ENCODE measurements at places on chromosomes 3 and 15. TPM values are rescaled to one million over a fixed set of nuclear protein-coding genes. Genes with fewer than 3 reads are reported as not detected.

Gene ITGA11
- total RNA-seq = not detected

Gene TGM4
- not detected for total RNA-seq

Gene AGBL1
- total RNA-seq = not detected

DNA sequence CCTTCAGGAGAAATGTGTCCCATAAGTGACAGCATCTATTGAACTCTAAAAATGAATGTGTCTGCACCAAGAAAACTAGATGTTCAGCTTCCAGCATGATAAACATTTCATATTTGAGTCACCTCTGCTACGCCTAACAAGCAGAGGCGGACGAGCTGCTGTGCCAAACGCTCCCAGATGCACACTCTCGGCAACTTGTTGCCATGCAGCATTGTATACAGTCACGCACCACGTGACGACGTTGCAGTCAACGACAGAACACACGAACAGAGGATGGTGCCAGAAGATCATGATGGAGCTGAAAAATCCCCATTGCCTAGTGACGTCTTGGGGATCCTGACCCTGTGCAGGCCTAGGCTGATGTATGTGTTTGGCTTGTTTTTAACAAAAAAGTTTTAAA, 137.5 kb downstream of the XXYLT1 start:
- no peak for DNase-seq
- H3K4me1 ChIP-seq = peaks cover 4% of the 10 kb centered on the region
- H3K4me3 ChIP-seq = no peak overlapping the region

DNA sequence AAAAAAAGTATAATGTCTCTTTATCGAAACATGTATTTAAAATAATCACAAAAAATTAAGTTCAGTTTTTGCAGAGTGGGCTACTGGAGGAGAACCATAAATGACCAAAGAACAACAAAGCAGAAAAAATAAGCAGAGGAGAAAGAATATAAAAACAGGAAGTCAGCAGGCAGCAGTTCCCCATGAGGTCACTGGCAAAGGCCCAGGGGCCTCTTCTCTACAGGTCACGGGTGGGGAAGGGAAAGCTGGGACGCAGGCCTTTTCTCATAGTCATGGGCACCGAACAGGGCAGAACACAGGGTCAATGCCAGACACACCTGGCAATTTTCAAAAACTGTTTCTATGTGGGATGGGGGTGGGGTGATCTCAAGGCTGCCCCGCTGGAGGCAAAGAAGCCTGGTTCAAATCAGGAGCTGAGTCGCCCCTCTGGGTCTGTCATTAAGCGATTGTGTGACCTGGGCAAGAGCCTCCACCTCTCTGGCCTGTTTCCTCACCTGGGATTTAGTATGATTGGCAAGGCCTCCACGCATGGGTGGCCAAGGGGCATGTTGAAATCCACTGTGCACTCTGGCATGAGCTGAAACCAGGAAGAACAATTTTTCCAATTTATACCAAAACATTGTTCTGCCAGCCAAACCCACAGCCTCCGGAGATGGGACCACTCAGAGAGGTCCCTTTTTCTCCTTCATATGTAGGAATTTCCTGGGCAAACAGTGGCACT, 43.8 kb upstream of the UACA start:
- no peak for DNase-seq
- no peak overlapping the region for H3K27ac ChIP-seq

GRCh38 chr15:52994290-52994689, 204.2 kb upstream of the ONECUT1 start:
- H3K4me1 ChIP-seq = peaks cover 9% of the 10 kb centered on the region
- H3K36me3 ChIP-seq = peaks cover 29% of the 10 kb centered on the region
- no peak for DNase-seq
- H3K27me3 ChIP-seq = no peaks in the 10 kb centered on the region
- no peak overlapping the region for H3K4me3 ChIP-seq
- no peak overlapping the region for H3K27ac ChIP-seq

DNA sequence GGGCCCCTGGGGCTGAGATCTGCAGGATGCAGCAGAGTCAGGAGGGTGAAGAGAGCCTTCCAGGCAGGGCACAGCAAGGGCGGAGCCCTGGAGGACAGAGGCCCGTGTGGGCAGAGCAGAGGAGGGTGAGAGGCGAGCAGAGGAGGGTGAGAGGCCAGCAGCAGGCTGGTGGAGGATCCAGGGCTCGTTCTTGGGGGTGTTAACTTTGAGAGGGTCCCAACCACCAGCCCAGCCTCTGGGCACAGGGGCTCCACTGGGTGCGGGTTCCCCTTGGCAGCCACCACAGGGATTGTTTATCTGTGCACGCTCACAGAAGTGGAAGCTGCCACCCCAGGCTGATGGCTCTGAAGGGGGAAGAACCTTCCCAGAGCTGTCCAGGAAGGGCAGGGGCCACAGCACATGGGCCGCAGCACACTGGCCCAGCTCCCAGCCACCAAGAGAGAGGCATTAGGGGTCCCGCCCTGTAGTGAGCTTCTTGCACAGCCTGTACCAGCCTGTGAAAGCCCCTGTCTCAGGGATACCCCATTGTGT, 9.3 kb upstream of the PLXND1 start:
- no peak for DNase-seq

GRCh38 chr15:75031848-75032247, 8.5 kb downstream of the PPCDC start:
- H3K27me3 ChIP-seq = no peaks in the 10 kb centered on the region
- H3K4me3 ChIP-seq = no peak overlapping the region
- H3K36me3 ChIP-seq = peaks cover 12% of the 10 kb centered on the region
- peaks cover 24% of the 10 kb centered on the region for H3K4me1 ChIP-seq
- H3K27ac ChIP-seq = no peak overlapping the region

DNA sequence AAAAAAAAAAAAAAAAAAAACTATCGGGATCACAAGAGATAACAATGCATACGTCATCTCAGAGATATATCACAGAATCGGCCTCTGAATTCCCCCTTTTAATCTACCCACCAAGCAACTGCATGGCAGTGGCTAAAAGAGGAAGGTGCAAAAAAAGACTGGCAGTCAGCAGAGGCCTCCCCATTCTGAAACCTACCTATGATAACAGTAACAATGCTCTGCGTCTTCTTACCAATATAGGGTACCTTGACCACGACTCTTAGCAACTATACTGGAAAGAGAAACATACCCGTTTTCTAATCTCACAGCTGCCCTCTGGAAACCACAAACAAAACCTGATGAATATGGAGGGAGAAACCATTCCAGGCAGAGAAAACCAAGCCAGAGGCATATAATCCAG, 106.9 kb downstream of the ULK4 start:
- H3K27me3 ChIP-seq = no peaks in the 10 kb centered on the region
- H3K4me1 ChIP-seq = peaks cover 2% of the 10 kb centered on the region
- no peak overlapping the region for H3K4me3 ChIP-seq
- no peak overlapping the region for H3K27ac ChIP-seq

Gene SHC4
- 0.36 TPM for total RNA-seq
